ENCODE measurements at places on chromosomes 1 and 21. TPM values are rescaled to one million over a fixed set of nuclear protein-coding genes. Genes with fewer than 3 reads are reported as not detected.

FAAH gene
- polyA plus RNA-seq = 18.0 TPM

ECM1 gene
- 10.9 TPM for polyA plus RNA-seq

DNA sequence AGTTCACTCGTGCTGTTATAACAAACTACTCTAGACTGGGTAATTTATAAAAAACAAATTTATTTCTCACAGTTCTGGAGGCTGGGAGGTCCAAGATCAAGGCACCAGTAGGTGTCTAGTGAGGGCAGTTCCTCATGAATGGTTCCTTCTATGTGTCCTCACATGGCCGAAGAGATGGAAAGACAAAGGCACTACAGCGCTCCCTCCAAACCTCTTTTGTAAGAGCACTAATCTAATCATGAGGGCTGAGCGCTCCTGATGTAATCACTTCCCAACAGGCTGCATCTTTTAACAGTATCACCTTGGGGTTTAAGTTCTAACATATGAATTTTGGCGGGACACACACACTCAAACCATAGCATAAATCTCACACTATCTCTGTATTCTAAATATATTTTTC, 54.0 kb upstream of the KANK4 start:
- DNase-seq = no peak

DNA sequence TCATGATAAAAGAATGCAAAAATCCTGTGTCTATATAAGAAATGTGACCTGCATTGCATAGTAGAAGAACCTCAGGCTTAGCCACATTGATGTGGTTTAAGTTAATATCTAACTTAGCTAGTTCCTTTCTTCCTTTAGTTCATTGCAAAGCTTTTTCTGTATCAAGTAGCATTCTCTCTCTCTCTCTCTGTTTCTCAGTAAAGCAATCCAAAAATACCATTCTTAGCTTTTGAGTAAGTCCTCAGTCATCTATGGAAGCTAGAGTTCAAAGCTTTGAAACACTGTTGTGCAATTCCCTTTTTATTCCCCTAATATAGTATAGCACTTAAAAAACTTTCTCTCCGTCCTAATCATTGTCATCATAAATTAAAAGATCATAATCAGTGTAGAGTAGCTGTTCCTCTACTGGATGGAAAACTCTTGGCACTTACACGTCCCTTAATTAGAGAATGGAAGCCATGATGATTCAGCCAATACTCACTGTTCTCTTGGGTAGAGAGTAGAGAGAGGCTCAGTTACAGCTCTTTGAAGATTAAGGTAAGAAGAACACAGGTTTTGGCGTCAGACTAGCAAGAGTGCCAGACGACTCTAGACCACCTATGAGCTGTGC, 350.3 kb upstream of the LYPLAL1 start:
- DNase-seq = no peak

- DNase-seq = no peak
Observed at GRCh38 chr1:162753998-162754585, 36.4 kb upstream of the HSD17B7 start.

GRCh38 chr1:151013518-151013917, 5.3 kb downstream of the PRUNE1 start:
- DNase-seq = no peak
